Left renal cortex interstitium (tissue), 4 donors: ENCODE measurements at places on chromosomes 2 and 18. TPM values are rescaled to one million over a fixed set of nuclear protein-coding genes. Genes with fewer than 3 reads are reported as not detected.

ANKRD62 gene
- polyA plus RNA-seq = 0.06 TPM

ACTR1B gene
- 70.8 TPM for polyA plus RNA-seq

OTX1 gene
- not detected for polyA plus RNA-seq

AKAIN1 gene
- not detected for polyA plus RNA-seq

GRCh38 chr2:112614201-112614840 is 29.9 kb downstream of the CHCHD5 start:
- no peak for DNase-seq

- no peak for DNase-seq
These were observed 446.0 kb upstream of the SPHKAP start for GRCh38 chr2:228627510-228627909.

DNA sequence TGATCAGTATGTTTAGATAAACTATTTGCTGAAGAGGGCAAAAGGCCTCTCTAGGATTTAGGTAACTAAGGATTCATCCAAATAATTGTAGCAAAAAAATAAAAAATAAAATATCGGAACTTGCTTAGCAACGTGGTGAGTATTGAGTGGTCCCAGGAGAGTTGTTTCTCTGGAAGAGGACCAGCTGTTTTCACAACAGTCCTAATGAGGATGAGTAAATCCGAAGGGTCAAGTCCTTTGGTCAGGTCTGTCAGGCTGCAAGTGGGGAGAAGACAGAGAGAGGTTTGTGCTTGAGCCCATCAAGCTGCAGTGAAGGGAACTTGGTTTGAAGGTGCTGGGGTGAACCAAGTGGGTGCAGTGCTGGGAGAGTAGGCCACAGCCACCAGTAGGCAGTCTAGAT is 539.2 kb downstream of the SLC4A3 start:
- no peak for DNase-seq

GRCh38 chr2:236633775-236634560 is 64.3 kb downstream of the ACKR3 start:
- DNase-seq = peak; percentile 56

DNA sequence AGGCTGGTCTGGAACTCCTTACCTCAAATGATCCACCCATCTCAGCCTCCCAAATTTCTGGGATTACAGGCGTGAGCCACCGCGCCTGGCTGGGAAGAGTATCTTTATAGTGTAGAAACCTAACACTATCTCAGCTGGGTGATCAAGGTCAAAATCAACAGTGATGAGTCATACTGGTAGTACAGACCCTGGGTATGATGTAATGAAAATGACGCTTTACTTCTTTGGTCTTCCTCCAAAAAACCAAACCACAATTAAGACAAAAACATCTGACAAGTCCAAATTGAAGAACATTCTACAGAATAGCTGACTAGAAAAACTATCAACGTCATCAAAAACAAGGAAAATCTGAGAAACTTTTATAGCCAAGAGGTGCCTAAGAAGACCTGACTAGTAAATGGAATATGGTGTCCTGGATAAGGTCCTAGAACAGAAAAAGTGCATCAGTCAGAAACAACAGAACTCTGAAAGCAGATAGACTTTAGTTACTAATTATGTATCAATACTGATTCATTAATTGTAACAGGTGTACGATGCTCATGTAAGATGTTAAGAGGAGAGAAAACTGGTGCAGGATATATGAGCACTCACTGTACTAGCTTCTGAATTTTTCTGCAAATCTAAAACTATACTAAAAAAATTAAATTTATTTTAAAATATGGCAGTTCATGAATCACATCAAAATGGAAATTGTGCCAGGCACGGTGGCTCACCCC is 25.4 kb downstream of the PDCL3 start:
- no peak for DNase-seq
